HepG2 (cell line): ENCODE measurements at places on chromosomes 13 and 19. TPM values are rescaled to one million over a fixed set of nuclear protein-coding genes. Genes with fewer than 3 reads are reported as not detected.

Gene SIAH3
- not detected in 2 replicates for total RNA-seq

Gene GSX1
- not detected in 2 replicates for total RNA-seq

Gene REEP6
- 15.6 and 28.8 TPM in 2 replicates for total RNA-seq

DNA sequence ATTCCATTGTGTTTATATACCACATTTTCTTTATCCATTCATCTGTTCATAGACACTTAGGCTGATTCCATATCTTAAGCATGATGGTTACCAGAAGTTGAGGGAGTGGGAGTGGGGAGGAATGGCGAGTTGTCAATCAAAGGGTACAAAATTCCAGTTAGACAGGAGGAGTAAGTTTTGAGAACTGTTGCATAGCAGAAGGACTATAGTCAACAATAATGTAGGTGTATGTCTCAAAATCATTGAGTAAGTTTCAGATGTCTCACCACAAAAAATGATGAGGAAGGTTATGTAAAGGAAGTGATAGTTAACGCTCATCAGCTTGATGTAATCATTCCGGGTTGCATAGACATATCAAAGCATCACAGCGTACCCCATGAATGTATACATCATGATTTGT is 4.6 kb upstream of the UBL3 start:
- DNase-seq: no peak
- no peaks in the 10 kb centered on the region for H3K27me3 ChIP-seq
- H3K4me3 ChIP-seq: no peak overlapping the region
- peaks cover 26% of the 10 kb centered on the region for H3K4me1 ChIP-seq
- no peak overlapping the region for H3K27ac ChIP-seq

- no peak overlapping the region for H3K4me3 ChIP-seq
- peaks cover 15% of the 10 kb centered on the region for H3K4me1 ChIP-seq
- no peaks in the 10 kb centered on the region for H3K27me3 ChIP-seq
These were observed 13.4 kb downstream of the PPP6R1 start for GRCh38 chr19:55245236-55245904.
